Inflammatory macrophage (primary cell): ENCODE measurements at places on chromosomes 5 and 9.
A peak's percentile ranks its signal among the peaks of the same experiment; 100 is the strongest.

GRCh38 chr5:36744773-36745589, 131.6 kb upstream of the NIPBL start:
- peak; percentile 79 for DNase-seq

- no peak for DNase-seq
These were observed 27.3 kb downstream of the SMC5 start for GRCh38 chr9:70285981-70286598.

DNA sequence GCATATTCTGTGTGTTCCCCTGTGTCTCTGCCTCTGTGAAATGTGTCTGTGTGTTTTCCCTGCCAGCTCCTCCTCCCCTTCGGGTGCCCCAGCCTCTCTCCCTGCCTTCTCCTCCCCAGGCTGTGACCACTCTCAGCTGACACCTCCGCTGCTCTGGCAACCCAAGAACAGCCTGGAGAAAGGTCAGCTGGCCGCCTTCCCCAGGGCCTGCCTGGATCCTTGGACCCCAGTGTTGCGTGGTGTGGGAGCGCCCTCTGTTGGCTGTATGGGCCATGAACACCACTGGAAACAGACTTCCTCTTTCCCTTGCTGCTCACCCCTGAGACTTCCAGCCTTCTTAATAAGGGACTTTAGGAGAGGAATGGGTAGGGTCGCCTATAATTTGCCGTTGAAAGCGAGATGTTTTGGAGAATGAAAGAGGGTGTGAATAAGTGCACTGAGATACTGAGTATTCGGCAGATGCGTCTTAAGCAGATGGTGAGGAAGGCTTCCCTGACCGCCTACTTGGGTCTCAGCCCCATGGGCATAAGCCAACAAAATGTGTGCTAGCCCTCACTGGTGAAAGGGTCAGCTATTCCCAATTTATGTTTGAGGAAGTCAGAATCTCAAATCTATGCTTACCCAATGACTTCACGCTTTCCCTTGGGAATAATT, 114.9 kb upstream of the TRIM32 start:
- DNase-seq, result peak; percentile 67

DNA sequence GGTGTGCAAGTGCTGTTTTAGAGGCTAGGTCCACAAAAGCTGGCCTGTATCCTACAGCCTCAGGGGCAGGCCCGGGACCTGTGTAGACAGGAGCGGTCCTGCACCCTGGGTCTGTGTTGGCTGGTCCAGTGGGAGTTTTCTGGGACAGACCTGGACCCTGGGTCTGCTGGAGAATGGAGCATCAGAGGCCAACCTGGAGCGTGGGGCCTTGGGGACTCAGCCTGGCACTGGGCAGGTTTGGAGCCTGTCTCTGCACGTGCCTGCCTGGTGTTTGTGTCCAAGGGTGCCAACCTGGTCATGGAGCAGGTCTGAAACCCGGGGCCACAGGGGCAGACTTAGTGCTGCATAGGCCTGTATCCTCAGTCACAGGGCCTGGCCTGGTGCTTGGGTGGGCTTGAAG, 45.8 kb downstream of the SRFBP1 start:
- DNase-seq, result no peak

GRCh38 chr5:132266031-132266835, 8.7 kb downstream of the PDLIM4 start:
- no peak for DNase-seq

DNA sequence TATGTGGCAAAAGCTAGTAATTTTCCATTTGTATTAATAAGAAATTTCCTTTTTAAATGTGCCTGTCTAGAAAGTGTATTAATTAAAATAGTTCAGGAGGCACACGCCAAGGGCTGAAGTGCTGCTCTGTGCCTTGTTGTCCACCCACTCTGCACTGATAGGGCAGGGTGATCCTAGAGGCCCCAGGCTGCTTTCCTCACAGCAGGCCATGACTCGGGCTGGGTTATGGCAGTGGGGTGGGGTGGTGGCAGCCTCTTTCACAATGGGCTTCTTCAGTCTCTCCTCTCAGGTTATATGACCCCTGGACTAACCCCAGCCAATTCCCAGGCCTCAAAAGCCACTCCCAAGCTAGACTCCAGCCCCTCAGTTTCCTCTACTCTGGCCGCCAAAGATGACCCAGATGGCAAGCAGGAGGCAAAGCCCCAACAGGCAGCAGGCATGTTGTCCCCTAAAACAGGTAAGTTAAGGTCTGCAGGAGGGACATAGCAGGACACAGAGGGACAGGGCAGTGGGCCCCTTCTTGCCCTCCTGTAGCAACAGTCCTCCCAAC, 19.5 kb downstream of the CD74 start:
- DNase-seq, result no peak

GRCh38 chr9:72477930-72478518, 43.4 kb upstream of the TMC1 start:
- peak; percentile 52 for DNase-seq

DNA sequence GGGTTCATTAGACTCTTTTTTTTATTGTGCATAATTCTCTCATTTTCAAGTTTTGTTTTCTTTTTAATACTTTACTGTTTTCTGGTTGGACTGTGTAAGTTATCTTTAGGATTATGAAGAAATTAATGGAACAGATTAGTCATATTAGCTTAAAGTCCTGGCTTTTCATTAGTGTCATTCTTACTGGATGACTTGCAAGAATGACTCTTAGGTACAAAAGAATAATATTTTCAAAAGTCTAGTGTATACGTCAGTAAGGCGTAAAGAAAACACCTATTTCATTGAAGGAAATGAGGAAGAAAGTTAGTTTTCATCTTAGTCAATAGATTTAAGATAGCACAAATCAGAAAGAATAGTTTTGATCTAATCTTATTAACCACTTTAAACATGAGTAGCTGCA, 20.4 kb downstream of the UHRF2 start:
- DNase-seq, result no peak

- peak; percentile 57 for DNase-seq
These were observed 494.6 kb downstream of the GADD45G start for GRCh38 chr9:90099262-90099963.

GRCh38 chr5:10859393-10860195, 98.6 kb upstream of the DAP start:
- no peak for DNase-seq

DNA sequence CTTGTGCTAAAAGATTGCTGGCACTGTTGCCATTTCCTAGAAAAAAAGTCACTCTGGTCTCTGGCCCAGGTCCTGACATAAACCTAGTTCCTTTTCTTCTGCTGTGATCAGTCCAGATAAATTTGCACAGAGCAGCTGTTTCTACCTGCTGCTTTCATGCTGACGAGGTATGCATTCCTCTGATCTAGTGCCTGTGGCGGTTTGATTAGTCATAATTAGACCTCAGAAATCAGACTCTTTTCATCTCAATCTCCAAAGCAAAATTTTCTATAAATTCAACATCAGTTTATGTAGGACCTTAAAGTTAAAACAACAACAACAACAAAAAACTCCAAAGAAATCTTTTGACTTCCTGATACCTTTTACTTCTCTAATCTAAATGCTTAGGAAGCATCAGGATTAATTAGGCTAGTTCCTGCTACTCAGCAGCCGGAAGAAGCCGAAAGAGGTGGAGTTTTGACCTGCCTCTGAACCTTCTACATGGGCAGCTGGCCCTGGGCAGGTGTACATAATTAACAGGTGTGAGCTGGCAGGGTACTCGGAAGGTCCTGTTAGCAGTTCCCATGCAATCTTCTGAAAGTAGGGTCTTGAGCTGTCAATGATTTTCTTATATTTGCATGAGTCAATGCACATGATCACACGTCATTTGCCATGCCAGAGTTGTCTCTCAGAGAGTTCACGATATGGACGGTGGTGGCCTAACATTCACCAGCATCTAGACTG, 83.3 kb upstream of the CCDC112 start:
- DNase-seq, result no peak

DNA sequence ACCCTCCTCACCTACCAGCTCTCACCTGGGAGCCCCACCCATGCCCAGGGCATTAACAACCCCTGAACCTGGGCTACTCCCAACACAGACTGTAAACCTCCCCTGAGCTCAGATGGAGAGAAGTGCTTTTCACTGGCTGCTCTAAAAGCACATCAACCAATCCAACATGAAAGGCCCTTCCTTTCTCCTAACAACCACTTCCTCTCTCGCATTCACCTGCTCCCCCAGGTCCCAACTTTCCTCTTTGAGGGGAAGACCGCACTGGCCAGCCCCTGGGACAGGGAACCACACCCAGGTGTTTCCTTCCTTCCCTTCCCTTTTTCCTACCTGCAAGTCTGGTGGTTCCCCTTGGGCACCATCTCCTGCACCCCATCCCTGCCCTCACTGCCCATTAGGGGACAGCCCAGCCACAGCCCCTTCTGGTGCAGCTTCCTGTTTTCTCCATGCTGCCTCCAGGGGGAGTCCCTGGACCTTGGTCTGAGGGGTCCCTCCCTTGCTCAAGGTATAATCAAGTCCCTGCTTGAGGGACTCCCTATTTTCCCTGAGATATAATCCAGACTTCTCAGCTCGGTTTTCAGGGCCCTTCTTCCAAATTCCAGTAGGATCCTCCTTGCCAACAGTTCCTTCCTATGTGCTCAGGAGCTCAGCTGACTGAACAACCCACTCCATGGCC, 30.5 kb upstream of the DAB2IP start:
- DNase-seq, result peak; percentile 16

DNA sequence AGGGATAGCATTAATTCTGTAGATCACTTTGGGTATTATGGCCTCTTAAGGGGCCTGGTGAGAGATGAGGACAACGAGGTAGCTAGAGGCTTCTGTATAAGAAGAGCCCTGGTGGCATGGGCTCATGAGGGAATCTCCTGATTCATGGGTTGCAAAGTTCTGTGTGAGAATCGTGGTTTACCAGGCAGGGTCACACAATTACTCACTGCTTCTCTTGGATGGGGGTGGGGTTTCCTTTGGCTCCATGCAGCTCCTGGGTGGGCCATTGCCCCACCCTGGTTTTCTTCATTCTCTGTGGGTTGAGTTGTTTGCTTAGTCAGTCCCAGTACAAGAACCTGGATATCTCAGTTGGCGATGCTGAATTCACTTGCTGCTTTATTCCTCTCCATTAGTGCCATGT, 30.9 kb upstream of the TNFSF15 start:
- no peak for DNase-seq
